Renal pelvis (tissue), 12 donors: ENCODE measurements at places on chromosomes 3 and 15. TPM values are rescaled to one million over a fixed set of nuclear protein-coding genes. Genes with fewer than 3 reads are reported as not detected.

The MON1A gene
- polyA plus RNA-seq, result 8.1 TPM

The GRM2 gene
- polyA plus RNA-seq, result 0.71 TPM

The TRPM7 gene
- polyA plus RNA-seq, result 43.4 TPM

The ZNF774 gene
- 4.2 TPM for polyA plus RNA-seq

The GLDN gene
- 0.11 TPM for polyA plus RNA-seq
